Stimulated activated CD8-positive, alpha-beta memory T cell treated with anti-CD3 and anti-CD28 coated beads, Interleukin-7, amount 100 ng/mL, for 24 hours (primary cell): ENCODE measurements at places on chromosomes 16 and 17.

DNA sequence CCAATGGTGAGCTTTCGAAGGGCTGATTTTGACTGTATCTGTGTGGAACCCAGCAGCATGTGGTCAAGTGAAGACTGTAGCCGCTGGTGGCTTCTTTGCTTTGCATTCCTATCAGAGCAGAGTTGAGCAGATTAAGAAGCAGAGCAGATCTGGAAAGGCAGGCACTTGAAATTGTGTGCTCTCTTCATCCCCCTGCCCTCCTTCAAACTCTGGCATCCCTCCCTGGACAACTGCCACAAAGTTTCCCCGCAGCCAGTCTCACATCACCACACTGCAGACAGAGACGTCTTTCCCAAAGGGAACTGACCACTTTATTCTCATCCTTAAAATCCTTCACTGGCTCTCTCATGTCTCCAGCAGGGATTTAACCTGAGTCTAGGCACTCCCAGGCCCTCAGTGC, 237.1 kb upstream of the DYNLRB2 start:
- no peak for DNase-seq

- no peak for DNase-seq
Measured at GRCh38 chr16:65739518-65739917, 617.7 kb upstream of the CDH11 start.

- no peak for DNase-seq
Measured at GRCh38 chr17:17303847-17304490, 796 bp downstream of the NT5M start.

GRCh38 chr16:73113336-73113735, 65.4 kb upstream of the ZFHX3 start:
- no peak for DNase-seq

GRCh38 chr16:60302261-60302660, 1568.1 kb upstream of the GOT2 start:
- DNase-seq, result no peak

DNA sequence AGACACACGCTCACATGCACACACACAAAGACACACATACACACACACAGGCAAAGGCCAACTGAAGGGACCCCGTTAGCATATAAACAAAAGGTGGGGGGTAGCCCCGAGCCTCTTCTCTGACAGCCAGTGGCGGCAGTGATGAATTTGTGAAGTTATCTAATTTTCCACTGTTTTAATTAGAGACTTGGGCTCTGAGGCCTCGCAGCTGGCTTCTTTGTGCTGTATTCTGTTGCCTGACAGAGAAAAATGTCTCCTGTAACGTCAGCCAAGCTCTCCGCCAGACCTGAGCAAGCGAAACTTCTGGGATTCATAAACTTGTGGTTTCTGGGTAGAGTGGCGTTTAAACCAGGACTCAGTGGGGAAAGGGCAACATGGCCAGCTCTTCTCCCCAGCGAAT, 113.9 kb upstream of the FOXF1 start:
- no peak for DNase-seq

GRCh38 chr17:549177-550040, 165.2 kb downstream of the VPS53 start:
- no peak for DNase-seq

GRCh38 chr16:87056083-87056482, 261.1 kb downstream of the C16orf95 start:
- no peak for DNase-seq

- no peak for DNase-seq
Measured at GRCh38 chr16:25550647-25551046, 141.1 kb upstream of the HS3ST4 start.

DNA sequence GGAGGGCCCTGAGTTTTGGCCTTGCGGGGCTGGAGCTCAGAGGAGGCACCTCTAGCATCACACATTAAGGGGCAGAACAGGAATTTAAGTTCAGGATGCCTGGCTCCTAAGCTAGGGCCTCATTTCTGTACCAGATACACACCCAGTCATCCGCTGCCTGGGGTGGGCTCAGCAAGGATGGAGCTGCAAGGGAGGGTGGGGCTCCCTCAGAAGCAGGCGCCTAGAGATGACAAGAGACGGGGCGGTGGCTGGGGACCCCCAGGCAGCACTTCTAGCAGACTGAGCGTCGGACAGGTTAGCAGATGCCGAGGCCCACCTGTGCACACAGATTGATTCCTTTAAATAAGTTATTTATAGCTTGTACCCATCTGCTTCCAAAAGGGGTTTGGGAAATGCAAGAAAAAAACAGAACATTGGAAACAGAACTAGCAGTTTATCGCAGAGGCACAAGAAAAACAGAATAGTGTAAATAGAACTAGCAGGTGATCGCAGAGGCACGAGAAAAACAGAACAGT, 47.6 kb upstream of the CBFA2T3 start:
- DNase-seq, result no peak

DNA sequence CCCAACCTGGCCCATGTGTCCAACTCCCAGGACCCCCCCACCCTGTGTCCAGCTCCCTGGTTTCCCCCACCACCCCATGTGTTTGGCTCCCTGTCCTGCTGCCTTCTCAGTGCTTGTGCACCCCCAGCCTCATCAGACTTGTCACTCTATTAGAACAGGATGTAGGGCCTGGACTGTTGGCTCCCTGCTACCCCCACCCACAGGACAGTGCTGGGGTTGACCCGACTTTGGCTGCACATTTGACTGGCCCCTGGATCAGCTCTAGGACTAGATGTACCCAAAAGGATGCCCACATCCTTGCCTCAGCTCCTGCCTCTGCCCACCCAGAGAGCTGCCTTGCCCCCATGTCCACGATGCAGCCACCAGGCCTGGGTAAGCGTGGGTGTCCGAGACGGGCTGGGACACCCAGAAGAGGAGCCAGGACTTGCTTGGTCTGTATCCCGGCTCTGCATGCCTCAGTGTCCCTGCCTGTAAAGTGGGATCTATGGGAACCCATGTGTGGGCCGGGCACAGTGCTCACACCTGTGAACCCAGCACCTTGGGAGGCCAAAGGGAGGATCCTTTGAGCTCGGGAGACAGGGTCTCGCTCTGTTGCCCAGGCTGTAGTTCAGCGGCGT, 1.5 kb upstream of the CCDC57 start:
- DNase-seq, result no peak

DNA sequence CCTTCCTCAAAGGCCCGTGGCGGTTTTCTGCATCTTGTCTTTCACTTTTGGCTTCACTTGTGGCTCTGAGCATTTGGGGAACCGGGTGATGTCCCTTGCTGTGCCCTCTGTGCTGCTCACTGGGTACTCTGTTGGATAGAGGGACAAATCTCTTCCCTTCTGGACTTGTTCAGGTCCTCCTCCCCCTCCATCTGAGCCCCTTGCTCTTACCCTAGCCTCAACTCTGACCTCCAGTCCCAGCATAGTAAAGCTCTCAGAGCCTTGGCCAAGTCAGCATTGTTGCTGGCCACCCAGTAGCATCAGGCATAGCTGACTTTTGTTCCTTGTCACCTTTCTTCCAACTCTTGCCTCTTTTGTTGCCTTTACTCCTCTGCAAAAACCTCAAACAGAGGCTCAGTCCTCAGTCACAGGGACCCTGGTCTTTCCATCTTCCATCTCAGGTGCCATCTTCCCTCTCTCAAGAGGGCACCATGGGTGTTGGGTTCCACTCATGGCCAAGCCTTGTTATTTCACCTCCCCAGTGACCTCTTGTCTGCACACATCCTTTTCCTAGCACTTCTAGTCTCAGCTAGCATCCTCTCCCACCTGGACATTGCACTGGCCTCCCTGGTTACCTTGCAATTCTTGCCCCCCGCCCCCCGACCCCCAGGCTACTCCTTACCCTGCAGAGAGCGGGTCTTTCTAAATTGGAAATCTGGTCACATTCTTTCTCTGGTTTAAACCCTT, 393 bp upstream of the PSMB10 start:
- peak; percentile 38 for DNase-seq

- DNase-seq, result no peak
Measured at GRCh38 chr17:17706140-17707060, 25.1 kb downstream of the RAI1 start.

DNA sequence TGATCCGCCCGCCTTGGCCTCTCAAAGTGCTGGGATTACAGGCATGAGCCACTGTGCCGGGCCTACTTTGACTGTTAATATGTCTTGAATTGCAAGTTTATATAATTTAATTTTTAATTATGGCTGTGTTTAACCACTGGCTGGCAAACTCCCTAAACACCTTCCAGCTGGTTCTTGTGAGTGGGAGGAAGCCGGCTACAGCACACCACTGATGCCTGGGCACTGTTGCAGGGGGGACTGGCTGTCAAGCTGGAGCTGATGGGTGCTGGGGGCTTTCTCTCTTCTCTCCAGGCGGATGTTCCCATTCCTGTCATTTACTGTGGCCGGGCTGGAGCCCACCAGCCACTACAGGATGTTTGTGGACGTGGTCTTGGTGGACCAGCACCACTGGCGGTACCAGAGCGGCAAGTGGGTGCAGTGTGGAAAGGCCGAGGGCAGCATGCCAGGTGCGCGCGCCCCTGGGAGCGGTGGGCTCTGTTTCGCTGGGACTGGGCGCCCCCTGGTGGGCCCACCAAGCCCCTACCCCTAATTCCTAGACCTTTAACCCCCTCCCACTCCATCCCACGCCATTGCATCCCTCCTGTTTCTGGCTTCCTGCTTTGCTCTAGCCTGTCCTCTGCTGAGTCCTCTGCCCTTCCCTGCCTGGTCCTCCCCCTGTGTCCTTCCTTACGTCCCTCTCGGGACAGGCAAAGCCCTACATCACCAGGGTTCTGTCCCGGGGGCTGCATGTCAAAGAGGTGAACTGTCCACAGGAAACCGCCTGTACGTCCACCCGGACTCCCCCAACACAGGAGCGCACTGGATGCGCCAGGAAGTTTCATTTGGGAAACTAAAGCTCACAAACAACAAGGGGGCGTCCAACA, 9.5 kb downstream of the TBX21 start:
- DNase-seq, result no peak

DNA sequence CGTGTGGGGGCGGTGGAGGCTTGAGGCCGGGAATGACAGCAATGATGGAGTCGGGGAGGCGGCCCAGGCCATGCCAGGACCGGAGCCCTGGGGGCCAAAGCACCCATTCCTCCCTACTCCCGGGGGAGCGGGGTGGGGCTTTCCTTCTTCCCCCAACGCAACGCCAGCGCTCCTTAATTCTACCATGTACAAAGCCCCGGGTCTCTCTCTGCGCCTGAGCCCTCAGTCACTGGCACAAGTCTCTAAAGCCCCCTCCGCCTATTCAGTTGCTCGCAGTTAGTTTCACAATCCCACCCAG, 245 bp upstream of the RNF227 start:
- DNase-seq, result no peak

DNA sequence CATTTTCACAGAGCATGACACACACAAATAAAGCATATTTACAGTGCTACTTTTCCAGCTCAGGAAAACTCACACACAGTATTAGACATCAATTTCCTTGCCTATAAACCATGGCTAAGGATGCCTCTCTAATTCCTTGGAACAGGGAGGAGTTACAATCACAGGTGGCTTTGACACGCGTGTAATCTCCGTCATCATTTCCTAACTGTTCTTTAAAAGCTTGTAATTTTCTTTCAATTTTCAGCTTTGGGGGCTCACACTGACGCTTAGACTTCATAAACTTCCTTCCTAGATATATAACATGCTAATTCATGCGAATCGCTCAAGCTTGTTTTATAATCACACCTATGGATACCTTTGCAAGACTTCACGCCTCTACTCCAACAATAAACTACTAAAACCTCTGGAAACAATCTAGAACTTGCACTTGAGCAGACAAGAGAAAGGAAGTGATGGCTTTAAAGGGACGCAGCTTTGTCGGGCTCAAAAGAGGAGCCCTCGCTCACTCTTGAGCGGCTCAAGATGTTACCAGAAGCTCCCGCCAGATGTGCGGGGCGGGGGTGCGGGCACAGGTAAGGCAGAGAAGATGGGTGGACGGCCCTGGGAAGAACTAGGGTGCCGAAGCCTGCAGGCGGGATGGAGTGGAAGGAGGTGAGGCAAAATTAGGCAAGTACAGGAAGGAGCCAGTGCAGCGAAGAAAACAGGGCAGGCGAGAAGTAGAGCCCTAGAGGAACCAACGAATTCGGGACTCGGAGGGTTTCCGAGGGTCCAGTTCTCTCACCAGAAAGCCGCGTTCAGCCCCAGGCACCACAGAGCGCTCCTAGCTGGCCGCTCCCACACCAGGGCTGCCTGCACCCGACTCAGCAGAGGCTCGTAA, 631 bp downstream of the RETREG3 start:
- peak; percentile 4 for DNase-seq

DNA sequence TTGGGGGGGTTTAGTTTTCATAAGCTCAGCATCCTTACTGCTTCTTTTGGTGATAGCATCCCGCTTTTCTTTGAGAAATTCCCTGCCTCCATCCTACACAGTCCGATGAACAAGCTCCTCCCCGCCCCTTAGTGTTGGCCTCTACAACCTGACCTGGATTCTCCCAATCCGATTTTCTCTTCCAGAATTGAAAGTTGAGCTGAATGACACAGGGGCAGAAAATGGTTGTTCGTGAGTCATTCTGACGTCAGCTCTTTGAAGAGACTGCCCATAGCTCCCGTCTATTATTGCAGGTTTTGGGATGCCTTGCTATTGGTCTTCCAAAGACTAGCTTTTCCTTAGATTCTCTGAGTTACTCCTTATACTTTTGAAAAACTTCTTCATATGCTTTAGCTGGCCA, 279.7 kb downstream of the SLC39A11 start:
- DNase-seq, result no peak

GRCh38 chr16:84836234-84836647, 16.5 kb downstream of the CRISPLD2 start:
- DNase-seq, result no peak

DNA sequence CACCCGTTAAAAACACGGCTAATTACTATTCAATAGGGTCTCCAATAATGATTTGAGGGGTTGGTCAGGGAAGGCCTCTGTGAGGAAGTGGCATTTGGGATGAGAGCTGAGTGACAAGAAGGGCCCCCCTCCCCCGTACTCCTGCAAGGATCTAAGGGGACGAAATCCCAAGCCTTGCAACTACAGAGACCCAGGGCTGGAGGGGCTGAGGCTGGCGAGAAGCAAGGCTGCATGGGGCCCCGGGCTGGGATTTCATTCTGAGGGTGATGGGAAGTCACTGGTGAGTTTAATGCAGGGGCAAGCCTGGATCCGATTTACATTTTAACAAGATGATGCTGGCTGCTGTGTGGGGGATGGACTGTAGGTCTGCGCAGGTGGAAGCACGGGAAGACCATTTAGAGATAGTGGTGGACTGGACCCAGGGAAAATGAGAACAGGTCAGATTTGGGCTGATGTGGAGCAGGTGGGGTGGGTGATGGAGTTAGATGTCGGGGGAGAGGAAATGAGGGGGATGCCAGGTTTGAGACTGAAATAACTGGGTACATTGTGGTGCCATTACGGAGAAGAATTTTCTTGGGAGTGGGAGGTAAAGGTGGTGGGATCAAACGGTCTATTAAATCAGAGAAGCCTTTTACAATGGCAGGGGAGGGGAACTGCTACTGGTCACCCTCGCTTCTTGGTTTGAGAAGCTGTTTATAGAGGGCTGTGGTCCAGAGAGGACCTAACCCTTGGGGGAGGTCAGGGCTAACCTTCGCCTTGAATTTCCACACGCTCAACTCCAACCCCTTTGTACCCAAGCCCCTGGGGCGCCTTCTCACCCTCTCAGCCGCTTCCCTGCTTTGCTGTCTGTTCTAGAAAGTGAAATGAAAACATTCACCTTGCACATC, 932 bp upstream of the MYBBP1A start:
- DNase-seq, result no peak

GRCh38 chr17:77873500-77874302, 84.8 kb upstream of the TNRC6C start:
- no peak for DNase-seq
